ENCODE measurements at places on chromosomes 16 and 17. TPM values are rescaled to one million over a fixed set of nuclear protein-coding genes. Genes with fewer than 3 reads are reported as not detected.
A peak's percentile ranks its signal among the peaks of the same experiment; 100 is the strongest.

Gene PDIA2
- total RNA-seq, result not detected

Gene CD7
- total RNA-seq, result not detected

Gene ZSCAN10
- total RNA-seq, result not detected

Gene ZG16B
- 0.54 TPM for total RNA-seq

DNA sequence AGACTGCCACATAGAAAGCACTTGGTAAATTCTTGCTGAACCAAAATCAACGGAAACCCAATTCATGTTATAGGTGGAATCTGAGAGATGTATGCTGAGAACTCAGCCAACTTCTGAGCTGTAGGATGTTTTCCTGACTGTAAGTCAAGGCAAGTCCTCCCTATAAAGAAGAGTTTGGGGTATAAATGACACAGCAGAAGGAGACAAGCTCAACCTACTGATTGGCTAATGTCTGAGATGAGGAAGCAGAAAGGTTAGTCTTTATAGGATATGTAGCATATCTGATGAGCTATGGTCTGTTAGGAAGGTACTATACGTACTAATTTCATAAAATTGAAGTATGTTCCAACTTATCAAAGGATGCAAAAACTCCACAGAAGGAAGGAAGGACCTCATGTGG lies 99.5 kb downstream of the XYLT1 start:
- no peaks in the 10 kb centered on the region for H3K27me3 ChIP-seq
- no peak overlapping the region for H3K27ac ChIP-seq
- H3K4me1 ChIP-seq, result peaks cover 4% of the 10 kb centered on the region

DNA sequence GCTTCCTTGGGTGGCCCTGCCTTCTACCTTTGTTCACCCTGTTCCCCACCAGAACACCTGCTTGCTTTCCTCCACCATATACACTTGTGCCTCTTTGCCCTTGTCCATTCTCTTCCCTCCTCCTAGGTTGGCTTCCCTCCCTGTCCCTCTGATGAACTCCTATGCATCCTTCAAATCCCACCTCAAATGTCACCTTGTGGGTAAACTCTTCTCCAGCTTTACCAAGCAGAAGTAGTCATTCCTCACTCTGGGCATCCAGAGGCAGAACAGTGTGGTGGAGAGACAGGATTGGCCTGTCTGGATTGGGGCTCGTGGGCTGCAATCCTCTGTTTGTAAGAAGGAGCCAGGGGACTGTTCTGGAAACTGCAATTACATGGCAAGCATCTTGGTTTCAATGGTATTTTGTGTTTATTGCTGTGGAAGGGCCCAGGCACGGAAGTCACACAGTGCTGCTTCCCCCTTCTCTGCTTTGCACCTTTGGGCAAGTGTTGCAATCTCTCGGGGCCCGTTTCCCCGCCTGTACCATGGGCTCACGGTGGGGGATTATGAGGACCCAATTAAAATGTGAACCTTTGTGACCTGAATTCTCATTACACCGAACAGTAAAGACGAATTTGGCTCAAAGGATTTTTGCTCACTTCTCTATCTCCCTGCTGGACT lies 21.9 kb upstream of the NXPH3 start:
- DNase-seq, result no peak
- peaks cover 21% of the 10 kb centered on the region for H3K27me3 ChIP-seq
- no peaks in the 10 kb centered on the region for H3K36me3 ChIP-seq
- peaks cover 2% of the 10 kb centered on the region for H3K4me1 ChIP-seq
- no peak overlapping the region for H3K4me3 ChIP-seq
- H3K27ac ChIP-seq, result no peak overlapping the region

- peak overlapping the region; percentile 52 for H3K4me3 ChIP-seq
- H3K36me3 ChIP-seq, result peaks cover 13% of the 10 kb centered on the region
- peak overlapping the region; percentile 52 for H3K27ac ChIP-seq
- H3K4me1 ChIP-seq, result peaks cover 9% of the 10 kb centered on the region
Measured at GRCh38 chr16:31460582-31461002, 1.3 kb downstream of the ARMC5 start.

DNA sequence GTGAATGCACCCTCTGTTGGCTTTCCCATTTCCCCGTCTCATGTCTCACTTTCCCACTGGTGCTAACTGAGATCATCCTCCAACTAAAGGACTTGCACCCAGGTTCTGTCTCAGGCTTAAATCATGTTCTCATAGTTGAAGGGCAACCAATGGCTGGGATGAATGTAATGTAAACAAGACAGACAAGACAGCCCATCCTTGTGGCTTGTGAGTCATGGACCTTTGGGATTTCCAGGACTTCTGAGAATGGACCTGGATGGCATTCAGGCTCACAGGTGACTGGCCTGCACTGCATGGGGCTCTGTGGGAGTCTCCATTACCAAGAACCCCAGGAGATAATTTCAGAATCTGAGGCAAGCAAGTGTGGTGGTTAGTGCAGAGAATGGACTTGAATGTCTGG lies 347.5 kb downstream of the HAPSTR1 start:
- DNase-seq, result no peak
- H3K36me3 ChIP-seq, result no peaks in the 10 kb centered on the region
- H3K4me3 ChIP-seq, result no peak overlapping the region
- no peaks in the 10 kb centered on the region for H3K27me3 ChIP-seq
- H3K27ac ChIP-seq, result no peak overlapping the region
- H3K4me1 ChIP-seq, result no peaks in the 10 kb centered on the region

DNA sequence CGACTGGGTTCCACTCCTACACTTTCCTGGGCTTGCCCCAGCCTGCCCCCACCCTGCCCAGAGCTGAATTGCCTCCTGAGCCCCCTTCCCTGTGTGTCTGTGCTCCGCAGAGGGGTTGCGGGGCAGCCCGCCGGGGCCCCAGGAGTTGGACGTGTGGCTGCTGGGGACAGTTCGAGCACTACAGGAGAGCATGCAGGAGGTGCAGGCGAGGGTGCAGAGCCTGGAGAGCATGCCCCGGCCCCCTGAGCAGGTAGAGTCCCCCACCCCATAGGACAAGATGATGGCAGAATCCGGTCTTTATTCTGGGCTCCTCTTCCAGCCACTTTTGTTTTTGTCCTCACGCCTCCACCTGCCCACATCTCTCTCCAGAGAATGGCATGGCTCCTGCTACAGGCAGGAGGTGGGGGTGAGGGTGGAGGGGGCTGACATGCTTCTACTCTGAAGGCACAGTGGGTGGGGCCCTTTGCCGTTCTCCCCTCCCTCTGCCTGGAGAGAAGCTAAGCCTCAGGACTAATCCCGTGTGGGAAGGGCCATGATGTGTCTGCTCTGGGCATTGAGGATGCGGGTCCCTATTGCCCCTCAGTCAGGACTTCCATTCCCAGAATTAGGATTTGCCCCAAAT lies 3.5 kb downstream of the ACBD4 start:
- peaks cover 13% of the 10 kb centered on the region for H3K4me1 ChIP-seq
- no peak for DNase-seq
- no peak overlapping the region for H3K4me3 ChIP-seq
- no peak overlapping the region for H3K27ac ChIP-seq
- no peaks in the 10 kb centered on the region for H3K27me3 ChIP-seq

DNA sequence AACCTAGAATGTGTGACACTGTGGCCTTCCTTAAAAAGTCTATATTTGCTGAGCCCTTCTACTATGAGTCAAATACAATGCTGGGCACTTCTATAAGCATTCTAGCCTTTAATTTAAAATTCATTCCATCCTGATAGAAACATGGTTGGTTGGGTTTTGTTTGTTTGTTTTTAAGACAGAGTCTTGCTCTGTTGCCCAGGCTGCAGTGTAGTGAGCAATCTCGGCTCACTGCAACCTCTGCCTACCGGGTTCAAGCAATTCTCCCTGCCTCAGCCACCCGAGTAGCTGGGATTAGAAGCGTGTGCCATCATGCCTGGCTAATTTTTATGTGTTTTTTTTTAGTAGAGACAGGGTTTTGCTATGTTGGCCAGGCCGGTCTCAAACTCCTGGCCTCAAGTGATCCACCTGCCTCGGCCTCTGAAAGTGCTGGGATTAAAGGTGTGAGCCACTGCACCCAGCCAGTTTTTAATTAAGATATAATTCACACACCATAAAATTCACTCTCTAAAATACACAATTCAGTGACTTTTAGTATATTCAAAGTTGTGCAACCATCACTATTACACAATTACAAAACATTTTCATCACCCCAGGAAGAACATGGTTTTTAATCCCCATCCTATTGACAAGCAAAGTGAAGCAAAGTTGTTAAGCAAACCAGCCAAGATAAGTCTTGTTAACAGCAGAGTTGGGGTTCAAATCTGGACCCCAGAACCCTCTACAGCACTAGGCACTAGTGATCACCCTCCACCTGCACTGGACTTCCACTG lies 42.8 kb downstream of the CMTM4 start:
- H3K36me3 ChIP-seq, result no peaks in the 10 kb centered on the region
- H3K4me1 ChIP-seq, result peaks cover 3% of the 10 kb centered on the region
- no peaks in the 10 kb centered on the region for H3K27me3 ChIP-seq
- H3K4me3 ChIP-seq, result no peak overlapping the region
- DNase-seq, result no peak
- H3K27ac ChIP-seq, result no peak overlapping the region

DNA sequence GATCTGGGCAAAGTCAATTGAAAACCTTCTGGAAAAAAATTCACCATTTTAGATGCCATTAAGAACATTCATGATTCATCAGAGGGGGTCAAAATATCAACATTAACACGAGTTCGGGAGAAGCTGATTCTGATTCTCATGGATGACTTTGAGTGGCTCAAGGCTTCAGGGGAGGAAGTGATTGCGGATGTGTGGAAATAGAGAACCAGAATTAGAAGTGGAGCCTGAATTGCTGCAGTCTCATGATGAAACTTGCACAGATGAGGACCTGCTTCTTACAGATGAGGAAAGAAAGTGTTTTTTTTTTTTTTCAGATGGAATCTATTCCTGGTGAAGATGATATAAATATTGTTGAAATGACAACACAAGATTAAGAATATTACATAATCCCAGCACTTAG lies 12.9 kb downstream of the ITGAX start:
- H3K27ac ChIP-seq, result no peak overlapping the region
- no peaks in the 10 kb centered on the region for H3K36me3 ChIP-seq
- H3K27me3 ChIP-seq, result no peaks in the 10 kb centered on the region

DNA sequence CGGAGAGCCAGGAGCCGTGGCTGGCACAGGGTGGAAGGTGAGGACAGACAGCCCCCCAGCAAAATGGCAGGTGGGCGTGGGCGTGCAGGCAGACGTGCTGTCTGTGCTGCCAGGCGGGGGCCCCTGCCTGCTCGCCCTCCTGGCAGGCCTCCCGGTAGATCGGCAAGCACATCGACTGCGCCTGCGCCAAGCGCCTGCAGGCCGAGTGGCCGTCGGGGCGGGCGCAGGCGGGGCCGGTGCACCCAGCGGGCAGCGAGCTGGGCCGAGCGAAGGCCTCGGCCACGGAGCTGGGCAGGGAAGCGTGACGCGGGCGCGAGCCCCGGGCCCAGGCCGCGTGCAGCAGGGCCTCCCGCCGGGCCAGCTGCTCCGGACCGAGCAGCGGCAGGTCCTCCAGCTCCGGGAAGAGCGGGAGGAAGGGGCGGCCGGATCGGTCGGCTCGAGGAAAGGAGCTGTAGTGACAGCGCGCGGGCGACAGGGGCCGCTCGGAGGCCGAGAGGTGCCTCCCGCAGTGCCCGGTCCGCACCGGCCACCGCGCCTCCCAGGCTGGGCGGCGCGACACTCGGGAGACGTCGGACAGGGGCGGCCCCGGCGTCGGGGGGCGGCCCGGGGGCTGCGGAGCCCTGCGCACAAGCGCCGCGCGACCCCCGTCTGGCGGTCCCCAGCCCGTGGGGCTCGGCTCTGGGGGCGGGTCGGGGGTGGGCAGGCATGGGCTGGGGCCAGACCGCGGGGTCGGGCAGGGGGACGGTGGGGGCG lies 16.9 kb downstream of the GRIN2C start:
- H3K4me3 ChIP-seq, result peak overlapping the region; percentile 50
- H3K36me3 ChIP-seq, result no peaks in the 10 kb centered on the region
- H3K4me1 ChIP-seq, result peaks cover 7% of the 10 kb centered on the region
- DNase-seq, result peak; percentile 46

DNA sequence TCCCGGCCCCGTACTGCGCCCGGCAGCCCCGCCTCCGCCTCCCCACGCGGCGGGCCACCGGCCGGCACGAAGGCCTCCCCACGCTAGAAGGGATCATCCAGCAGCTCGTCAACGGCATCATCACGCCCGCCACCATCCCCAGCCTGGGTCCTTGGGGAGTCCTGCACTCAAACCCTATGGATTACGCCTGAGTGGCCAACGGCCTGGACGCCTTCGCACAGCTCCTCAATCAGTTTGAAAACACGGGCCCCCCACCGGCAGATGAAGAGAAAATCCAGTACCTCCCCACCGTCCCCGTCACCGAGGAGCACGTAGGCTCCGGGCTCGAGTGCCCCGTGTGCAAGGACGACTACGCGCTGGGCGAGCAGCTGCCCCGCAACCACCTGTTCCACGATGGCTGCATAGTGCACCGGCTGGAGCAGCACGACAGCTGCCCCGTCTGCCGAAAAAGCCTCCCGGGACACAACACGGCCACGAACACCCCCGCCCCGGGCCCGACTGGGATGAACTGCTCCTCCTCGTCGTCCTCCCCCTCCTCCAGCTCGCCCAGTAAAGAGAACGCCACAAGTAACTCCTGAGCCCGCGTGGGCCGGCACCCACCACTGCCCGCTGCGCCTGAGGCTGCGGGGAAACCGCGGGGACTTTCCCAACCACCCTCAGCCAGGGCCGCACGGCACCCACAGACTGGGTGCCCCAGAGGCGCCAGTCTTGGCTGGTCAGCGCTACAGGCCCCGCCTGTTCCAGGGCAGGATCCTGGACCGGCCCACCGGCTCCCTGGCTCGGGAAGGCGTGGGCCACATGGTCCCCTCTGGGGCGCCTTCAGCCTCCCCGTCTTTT lies 39.0 kb upstream of the AKAP1 start:
- H3K36me3 ChIP-seq, result no peaks in the 10 kb centered on the region
- no peak overlapping the region for H3K27ac ChIP-seq
- no peak for DNase-seq
- H3K4me1 ChIP-seq, result no peaks in the 10 kb centered on the region

GRCh38 chr17:80797741-80798594 lies 193.7 kb upstream of the CHMP6 start:
- no peak overlapping the region for H3K27ac ChIP-seq
- no peak for DNase-seq
- H3K27me3 ChIP-seq, result no peaks in the 10 kb centered on the region
- H3K4me3 ChIP-seq, result no peak overlapping the region
- H3K36me3 ChIP-seq, result peaks cover 4% of the 10 kb centered on the region
- H3K4me1 ChIP-seq, result peaks cover 28% of the 10 kb centered on the region

DNA sequence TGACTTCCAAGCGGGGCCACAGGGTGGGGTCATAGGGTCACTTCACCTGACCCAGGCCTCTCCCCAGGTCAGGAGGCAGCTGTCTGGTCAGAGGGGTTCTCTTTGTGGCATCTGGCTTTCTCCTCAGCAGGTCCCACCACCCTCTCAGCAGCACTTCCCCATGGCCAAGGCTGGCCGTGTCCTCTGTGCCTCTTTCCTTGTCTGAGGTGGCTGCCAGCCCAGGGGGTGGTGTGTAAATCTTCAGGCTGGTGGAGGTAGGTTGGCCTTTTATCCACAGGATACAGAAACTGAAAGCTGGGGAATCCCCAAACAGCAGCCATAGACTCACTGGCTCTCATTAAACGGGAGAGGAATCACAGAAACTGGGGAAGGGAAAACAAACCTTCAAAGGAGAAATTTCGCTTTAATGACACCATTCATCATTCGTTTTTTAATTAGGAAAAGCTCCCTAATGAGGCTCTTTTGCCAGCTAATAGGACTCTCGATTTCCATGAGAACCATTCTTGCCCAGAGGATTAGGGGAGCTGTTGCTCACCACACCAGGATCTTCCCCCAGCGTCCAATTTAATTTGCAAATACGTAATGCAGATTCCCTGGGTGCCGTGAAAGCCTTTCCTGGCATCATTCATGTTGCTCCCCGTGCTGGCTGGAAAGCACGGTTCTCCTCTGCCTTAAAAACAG lies 18.0 kb downstream of the C17orf75 start:
- DNase-seq, result peak; percentile 31
- H3K27ac ChIP-seq, result no peak overlapping the region
- H3K27me3 ChIP-seq, result no peaks in the 10 kb centered on the region
- no peaks in the 10 kb centered on the region for H3K36me3 ChIP-seq
- H3K4me1 ChIP-seq, result no peaks in the 10 kb centered on the region
